ENCODE measurements at places on chromosomes 12 and 14.

- no peak for DNase-seq
Measured at GRCh38 chr12:117298648-117299225, 62.7 kb downstream of the NOS1 start.

DNA sequence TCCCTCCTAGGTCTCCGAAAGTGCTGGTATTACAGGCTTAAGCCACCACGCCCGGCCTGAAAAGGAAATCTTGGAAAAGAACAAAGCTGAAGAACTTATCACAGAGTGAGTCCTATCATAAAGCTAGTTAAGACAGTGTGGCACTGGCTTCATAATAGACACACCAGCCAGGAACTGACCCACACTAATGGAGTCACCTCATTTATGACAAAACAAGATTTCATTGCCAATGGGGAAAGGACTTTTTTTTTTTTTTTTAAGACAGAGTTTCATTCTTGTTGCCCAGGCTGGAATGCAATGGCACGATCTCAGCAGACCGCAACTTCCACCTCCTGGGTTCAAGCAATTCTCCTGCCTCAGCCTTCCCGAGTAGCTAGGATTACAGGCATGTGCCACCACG lies 15.7 kb downstream of the KDM2B start:
- DNase-seq = no peak

- no peak for DNase-seq
Measured at GRCh38 chr14:91330096-91330696, 85.7 kb upstream of the GPR68 start.

GRCh38 chr12:78293059-78293686 lies 462.5 kb downstream of the NAV3 start:
- no peak for DNase-seq

GRCh38 chr12:104956870-104957718 lies 996 bp downstream of the SLC41A2 start:
- DNase-seq = no peak

GRCh38 chr14:92352158-92352985 lies 29.4 kb downstream of the SLC24A4 start:
- DNase-seq = peak; percentile 10

DNA sequence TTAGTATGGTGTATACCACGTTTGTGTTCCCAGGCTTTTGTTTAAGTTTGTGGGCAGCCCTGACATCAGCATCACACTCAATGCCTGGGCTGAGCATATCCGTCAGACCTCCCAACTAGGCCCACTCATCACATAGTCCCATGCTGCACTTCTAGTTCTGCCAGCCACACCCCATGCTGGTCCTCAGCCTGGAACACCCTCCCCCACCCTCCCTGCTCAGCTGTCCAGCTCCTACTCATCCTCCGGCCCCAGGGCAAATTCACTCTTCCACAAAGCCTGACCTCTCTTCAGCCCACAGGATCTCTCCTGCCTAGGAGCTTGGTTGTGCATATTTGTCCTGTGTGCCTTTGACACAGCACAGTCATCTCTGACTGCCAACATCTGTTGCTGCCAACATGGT lies 3.9 kb upstream of the ENDOU start:
- no peak for DNase-seq

- no peak for DNase-seq
Measured at GRCh38 chr12:45263587-45263986, 47.7 kb downstream of the ANO6 start.

DNA sequence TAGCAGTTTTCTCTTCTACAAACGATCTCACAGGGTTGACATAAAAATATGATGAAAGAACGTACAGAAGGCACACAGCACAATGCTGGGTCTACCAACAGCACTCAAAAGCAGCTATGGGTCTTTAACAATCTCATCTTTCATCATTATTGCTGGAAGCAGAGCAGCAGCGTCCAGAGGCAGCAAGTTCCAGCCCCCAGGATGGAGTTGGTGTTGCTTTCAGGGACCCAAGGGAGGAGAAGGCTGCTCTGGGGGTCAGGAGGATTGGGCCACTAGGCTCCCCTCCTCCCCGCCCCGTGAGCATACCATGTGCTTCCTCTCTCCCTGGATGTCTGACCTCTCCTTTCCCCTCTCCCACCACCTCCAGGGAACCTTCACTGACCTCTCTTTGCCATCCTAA lies 13.3 kb downstream of the KCTD10 start:
- no peak for DNase-seq

- DNase-seq = no peak
Measured at GRCh38 chr14:30861200-30861599, 13.2 kb upstream of the COCH start.

DNA sequence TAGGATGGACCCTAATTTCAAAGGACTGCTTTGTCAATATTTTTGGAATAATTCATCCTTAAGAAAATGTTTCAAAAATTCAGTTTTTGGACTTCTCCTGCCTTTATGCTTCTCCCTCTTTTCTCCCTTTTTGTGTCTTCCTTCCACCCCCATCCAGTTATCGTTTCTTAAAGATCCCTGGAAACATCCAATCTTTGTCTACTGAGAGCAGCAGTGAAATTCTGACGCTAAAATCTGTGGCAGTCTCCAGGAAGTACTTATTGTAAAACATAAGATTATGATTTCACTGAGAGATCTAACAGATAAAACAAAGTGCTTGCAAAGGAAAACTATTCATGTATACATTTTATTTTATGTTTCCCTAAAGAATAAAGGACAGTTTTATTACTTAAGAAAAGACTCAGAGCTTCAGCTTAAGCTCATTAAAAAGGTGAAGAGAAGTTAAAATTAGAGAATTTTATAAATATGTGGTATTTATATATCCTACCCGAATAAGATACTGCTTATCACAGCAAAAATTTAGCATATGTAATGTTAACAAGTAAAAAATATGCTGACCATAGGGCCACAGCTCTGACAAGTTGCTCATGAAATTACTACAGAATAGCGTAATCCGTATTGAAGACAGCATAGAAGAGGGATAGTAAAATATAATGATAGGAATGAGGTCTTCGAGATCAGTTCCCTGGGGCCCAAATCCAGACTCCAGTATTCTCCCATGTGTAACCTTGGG lies 6.9 kb downstream of the FRMD6 start:
- no peak for DNase-seq

- DNase-seq = peak; percentile 13
Measured at GRCh38 chr14:35140718-35141581, 18.6 kb downstream of the PRORP start.

- DNase-seq = no peak
Measured at GRCh38 chr14:30584058-30584630, 25.2 kb downstream of the G2E3 start.

- no peak for DNase-seq
Measured at GRCh38 chr12:110307372-110307771, 26.3 kb downstream of the ATP2A2 start.

- no peak for DNase-seq
Measured at GRCh38 chr12:131756441-131756840, 45.6 kb downstream of the SFSWAP start.

DNA sequence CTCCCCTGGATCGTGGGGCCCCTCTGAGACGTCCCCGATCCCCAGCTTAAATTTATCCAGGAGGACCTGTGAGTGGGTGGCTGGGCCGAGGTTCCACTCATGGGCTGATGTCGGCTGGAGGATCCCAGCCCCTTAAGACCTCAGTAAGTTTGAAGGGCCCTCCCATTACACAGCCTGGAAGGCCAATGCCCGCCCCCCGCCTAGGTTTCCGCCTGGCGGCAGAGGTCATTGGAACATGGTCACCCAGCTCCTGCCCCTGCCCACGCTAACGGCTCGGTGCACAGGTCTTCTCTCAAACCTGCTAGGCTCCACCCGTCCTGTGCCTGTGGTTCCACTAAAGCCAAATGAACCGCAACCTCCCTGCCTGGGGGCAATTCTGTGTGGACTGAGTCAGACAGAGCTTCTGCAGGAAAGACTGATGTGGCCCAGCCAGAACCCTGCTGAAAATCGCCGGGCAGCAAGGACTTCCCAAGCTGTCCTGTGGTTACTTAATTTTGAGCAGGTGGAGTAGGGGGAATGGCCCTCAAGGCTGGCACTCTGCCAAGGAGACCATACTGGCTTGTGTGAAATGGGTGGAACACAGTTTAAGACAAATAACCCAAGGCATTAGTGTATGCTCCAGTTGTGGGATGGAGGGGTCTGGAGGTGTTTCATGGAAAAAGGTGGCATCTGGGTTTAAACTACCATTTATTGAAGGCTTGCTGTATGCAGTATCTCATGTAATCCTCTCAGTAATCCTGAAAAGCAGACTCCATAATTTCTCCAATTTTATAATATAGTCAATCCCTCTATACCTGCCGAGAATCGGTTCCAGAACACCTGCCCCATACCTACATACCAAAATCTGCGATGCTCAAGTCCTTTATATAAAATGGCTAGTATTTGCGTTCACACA lies 903 bp upstream of the NT5DC3 start:
- peak; percentile 61 for DNase-seq

- no peak for DNase-seq
Measured at GRCh38 chr14:95137164-95137803, 20.0 kb downstream of the DICER1 start.

- DNase-seq = no peak
Measured at GRCh38 chr12:105585107-105585506, 254.6 kb downstream of the C12orf75 start.

- DNase-seq = peak; percentile 71
Measured at GRCh38 chr12:64825143-64826021, 935 bp downstream of the TBC1D30 start.

DNA sequence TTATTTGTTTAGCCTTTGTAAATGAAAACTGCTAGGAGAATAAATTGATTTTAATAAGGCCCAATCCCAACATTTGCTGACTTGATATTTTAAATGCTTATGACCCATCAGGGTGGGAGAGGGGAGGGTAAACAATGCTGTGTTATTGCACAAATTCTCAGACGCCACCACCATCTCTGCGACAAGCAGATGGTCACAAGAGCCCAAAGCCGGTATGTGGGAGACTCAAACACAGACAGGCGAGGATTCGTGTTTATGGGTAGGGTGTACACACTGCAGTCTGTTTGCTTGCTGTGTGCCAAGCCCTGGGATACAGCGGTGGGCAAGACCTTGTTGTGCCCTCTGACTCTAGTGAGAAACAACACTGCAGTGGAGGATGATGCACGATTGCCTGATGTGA lies 39.2 kb upstream of the PWP1 start:
- DNase-seq = no peak

- peak; percentile 79 for DNase-seq
Measured at GRCh38 chr12:110102255-110102654, 21.9 kb upstream of the IFT81 start.

GRCh38 chr12:6779708-6780432 lies 7.5 kb downstream of the LAG3 start:
- DNase-seq = no peak

- no peak for DNase-seq
Measured at GRCh38 chr12:53346491-53346890, 10.3 kb upstream of the SP7 start.

DNA sequence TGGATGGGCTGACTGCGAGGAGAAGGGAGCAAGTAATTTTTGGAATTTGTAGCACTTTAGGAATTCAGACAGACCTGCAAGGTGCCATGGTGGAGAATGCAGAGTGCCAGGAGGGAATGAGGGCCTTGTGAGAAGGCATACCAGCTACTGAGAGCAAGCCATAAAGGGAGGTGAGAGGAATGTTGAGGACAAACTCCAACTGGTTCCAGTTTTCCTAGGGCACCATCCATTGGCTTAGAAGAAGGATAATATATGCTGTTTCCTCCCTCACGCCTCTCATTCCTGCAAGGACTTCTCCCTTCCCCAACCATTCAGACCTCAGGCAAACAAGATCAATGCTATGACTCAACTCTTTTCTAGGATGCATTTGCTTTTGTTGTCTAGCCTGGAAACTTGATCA lies 11.2 kb upstream of the DAAM1 start:
- no peak for DNase-seq

- DNase-seq = no peak
Measured at GRCh38 chr14:97408503-97408902, 611.3 kb downstream of the VRK1 start.

- no peak for DNase-seq
Measured at GRCh38 chr12:45638386-45638785, 91.1 kb upstream of the ARID2 start.

DNA sequence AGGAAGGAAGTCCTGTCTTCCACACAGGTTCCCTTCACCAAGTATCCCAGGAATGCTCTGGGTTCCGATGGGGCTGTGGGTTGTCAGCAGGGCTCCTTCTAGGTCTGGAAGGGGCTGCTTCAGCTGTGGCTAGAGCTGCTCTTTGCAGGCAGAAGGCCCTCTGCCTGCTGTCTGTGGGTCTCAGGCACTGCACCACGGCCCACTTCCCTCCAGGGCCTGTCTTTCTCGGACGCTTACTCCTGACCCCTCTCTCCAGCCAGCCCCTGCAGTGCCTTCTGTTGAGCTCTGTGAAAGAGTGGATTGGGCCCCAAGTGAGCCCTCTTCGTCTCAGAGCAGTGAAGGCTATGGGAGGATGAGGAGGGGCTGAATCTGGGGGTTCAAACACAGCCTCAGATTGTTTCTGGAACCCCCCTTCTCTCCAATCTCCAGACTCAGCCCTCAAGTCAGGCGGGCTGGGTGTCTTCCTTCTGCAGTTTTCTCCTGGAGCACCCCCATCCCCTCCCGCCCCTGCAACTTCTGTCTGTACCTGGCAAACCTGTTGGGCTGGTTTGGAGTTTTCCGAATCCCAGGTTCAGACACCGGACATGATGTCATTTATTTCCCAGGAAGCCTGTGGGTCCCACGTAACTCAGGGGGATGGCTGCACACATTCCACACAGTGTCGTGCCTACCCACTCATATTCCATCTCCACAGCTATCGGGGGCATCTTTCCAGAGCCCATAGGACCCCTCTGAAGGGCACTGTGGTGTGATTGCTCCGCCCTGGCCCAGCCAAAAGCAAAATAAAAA lies 24.9 kb upstream of the SPPL3 start:
- DNase-seq = no peak

GRCh38 chr14:39372656-39373055 lies 59.6 kb downstream of the FBXO33 start:
- no peak for DNase-seq

- DNase-seq = no peak
Measured at GRCh38 chr14:60812987-60813386, 78.4 kb downstream of the MNAT1 start.

- DNase-seq = no peak
Measured at GRCh38 chr14:39140170-39140569, 26.0 kb downstream of the GEMIN2 start.

DNA sequence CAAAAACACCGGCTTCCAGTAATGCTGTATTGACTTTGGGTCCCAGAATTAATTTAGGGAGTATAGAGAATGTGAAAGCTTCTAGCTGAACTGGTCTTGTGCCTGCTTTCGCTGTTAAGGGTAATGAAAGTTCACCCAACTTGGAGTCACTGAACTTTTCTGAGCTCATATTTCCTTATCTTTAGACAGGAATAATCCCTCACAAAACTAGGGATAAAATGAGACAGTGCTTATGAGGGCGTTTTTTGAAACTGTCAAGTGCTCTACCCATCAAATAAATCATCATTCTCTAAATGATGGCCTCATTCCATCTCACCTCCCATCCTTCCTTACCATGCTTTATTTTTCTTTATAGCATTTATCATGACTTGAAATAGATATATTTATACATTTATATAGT lies 74.7 kb downstream of the RFX4 start:
- DNase-seq = no peak

All from COR-L47 (cell line).